Stimulated activated CD4-positive, alpha-beta T cell treated with anti-CD3 and anti-CD28 coated beads, TNF-alpha, amount 100 ng/mL, for 4 hours (primary cell): ENCODE measurements at places on chromosomes 5 and 9.

DNA sequence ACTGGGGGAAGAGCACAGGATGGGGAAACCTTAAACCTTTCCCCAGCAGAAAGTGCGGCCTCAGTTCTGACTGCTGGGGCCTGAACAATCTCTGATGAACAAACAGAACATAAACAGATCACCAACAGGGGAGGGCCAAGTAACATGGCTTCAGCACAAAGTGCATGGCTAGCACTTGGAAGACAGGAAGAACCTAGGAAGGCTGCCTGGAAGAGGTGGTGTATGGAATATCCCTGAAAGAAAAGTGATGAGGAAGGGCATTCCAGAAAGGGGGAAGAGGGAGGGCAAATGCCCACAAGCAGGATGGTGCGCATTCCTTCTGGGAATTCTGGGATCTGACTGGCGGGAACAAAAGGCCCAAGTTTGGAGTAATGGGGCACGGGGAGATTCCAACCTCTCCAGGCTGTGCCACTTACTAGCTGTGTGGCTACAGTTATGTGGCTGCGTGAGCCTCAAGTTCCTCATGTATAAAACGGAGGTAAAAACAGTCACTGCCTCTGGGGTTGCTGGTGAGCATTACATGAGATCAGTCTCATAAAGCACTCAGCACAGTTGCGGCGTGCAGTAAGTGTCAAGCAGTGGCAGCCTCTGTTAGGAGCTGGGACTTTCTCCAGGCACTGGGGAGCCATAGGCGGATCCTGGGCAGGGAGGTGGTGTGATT, 1.6 kb downstream of the PDGFRB start:
- DNase-seq, result no peak

DNA sequence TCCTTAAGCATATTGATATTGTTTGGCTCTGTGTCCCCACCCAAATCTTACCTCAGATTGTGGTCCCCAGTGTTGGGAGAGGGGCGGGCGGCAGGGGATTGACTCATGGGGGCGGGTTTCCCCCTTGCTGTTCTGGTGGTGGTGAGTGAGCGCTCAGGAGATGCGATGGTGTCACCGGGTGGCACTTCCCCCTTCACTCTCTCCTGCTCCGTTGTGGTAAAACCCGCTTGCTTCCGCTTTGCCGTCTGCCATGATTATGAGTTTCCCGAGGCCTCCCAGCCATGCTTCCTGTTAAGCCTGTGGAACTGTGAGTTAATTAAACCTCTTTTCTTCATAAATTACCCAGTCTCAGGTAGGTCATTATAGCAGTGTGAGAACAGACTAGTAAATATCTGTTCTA, 229.1 kb downstream of the IRX2 start:
- DNase-seq, result no peak

- no peak for DNase-seq
Measured at GRCh38 chr5:117133198-117133597, 558.6 kb upstream of the SEMA6A start.

GRCh38 chr5:94157704-94158539, 416.5 kb upstream of the POU5F2 start:
- no peak for DNase-seq

- DNase-seq, result no peak
Measured at GRCh38 chr5:80308526-80308925, 11.3 kb upstream of the SPZ1 start.

DNA sequence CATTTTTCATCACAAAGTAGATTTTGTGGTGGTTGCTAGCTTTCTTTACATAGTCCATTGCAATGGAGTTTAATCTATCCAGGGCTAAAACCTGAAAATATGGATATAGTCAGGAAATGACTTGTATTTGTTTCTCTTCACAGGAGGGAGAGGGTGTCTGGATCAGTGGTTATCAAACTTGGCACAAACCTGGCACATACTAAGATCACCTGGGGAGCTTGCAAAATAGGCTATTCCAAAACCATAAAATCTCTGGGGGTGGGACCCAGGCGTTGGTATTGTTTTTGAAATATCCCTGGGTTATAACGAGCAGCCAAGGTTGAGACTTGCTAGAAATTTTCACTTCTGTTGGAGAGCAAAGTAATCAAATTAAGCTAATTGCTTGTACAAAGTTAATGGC, 179.9 kb downstream of the PCSK1 start:
- no peak for DNase-seq

DNA sequence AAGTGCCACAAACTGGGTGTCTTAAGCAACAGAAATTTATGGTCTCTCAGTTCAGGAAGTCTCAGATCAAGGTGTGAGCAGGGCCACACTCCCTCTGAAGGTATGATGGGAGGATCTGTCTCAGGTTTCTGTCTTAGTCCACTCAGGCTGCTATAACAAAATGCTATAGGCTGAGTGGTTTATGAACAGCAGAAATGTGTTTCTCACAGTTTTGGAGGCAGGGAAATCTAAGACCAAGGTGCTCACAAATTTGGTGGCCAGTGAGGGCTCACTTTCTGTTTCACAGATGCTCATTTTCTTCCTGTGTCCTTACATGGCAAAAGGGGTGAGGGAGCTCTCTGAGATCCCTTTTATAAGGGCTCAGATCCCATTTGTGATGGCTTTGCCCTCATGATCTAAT, 281.4 kb downstream of the CWC27 start:
- no peak for DNase-seq

DNA sequence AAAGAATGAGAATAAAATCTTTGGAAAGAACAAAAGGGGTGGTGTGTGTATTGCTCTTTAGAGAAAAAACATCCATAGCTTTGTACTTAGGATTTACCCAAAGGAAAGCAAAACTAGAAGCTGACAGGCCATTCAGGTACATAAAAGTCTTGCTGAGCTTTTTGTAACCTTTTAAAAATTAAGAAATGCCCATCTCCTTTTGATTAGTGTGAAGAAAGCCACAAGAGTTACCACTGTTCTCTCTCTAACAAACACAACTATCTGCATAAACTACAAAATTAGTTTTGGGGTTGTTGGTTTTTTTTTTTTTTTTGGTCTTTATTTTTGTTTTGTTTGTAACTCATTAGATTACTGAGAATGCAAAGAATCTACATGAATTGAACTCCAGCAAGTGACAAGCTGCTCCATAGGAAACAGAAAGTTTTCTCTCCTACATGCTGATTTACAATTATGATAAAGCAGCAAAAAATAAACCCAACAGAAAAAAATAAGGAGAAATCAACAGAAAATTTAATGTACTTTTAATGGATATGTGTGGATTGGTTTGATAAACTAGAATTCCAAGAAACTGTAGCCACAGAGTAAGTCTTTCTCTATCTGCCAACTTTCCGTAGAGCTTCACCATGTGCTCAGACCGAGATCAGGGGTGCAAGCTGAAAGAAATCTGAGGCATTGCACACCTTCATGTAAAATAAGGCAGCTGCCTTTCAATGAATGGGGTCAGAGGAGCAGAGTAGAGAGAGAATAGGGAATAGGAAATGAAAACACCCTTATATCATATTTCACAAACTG, 12.3 kb downstream of the BAAT start:
- no peak for DNase-seq

- no peak for DNase-seq
Measured at GRCh38 chr5:120293796-120294195, 170.3 kb upstream of the PRR16 start.

GRCh38 chr5:136724161-136724560, 358.8 kb upstream of the TRPC7 start:
- DNase-seq, result no peak

- no peak for DNase-seq
Measured at GRCh38 chr5:7803937-7804336, 47.0 kb downstream of the CFAP90 start.

GRCh38 chr9:110105107-110105506, 102.9 kb downstream of the C9orf152 start:
- no peak for DNase-seq

DNA sequence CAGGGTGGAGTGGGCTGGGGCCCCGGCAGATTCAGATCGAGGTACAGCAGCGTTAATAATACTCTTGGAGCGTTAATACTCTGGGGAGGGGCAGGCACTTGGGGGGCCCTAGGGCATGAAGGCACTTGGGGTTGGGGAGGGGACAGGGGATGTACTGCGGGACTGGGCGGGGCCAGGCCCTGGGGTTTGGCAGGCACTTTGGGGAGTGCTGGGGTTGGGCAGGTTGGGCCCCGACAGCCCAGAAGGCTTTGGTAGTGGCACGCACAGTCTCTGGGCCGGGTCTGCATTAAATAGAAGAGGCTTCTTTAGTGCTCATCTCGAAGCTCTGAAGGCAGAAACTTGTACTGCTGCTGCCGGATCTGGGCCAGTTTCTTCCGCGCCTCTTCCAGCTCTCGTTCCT, 7.8 kb upstream of the TPM2 start:
- no peak for DNase-seq

GRCh38 chr5:16552666-16553343, 64.0 kb downstream of the RETREG1 start:
- DNase-seq, result peak; percentile 26

GRCh38 chr9:135209136-135209535, 121.7 kb downstream of the OLFM1 start:
- DNase-seq, result no peak
